ENCODE measurements at places on chromosomes 5 and 9.

DNA sequence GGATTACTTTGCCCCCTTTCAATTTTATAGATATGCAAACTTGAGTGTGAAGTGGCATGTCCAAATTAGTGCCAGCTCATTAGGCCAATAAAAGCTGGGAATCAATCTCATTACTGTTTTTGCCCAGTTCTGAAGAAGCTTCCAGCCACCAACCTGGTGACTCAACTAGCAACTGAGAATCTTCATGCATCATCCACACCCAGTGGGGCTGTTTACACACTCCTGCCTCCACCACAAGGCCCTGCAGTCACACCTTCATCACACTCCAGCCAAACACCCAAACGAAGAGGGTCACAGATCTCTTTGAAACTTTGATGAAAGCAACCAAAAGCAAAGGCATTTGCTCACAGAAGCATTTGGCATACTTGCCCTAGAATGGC, 41.3 kb upstream of the S1PR3 start:
- DNase-seq, result no peak

GRCh38 chr5:80008995-80009765, 18.1 kb upstream of the MTX3 start:
- DNase-seq, result peak; percentile 32

GRCh38 chr9:134627417-134628353, 13.9 kb upstream of the COL5A1 start:
- DNase-seq, result no peak

GRCh38 chr9:135254176-135255032, 166.9 kb downstream of the OLFM1 start:
- no peak for DNase-seq

GRCh38 chr9:89878687-89879086, 273.9 kb downstream of the GADD45G start:
- no peak for DNase-seq

DNA sequence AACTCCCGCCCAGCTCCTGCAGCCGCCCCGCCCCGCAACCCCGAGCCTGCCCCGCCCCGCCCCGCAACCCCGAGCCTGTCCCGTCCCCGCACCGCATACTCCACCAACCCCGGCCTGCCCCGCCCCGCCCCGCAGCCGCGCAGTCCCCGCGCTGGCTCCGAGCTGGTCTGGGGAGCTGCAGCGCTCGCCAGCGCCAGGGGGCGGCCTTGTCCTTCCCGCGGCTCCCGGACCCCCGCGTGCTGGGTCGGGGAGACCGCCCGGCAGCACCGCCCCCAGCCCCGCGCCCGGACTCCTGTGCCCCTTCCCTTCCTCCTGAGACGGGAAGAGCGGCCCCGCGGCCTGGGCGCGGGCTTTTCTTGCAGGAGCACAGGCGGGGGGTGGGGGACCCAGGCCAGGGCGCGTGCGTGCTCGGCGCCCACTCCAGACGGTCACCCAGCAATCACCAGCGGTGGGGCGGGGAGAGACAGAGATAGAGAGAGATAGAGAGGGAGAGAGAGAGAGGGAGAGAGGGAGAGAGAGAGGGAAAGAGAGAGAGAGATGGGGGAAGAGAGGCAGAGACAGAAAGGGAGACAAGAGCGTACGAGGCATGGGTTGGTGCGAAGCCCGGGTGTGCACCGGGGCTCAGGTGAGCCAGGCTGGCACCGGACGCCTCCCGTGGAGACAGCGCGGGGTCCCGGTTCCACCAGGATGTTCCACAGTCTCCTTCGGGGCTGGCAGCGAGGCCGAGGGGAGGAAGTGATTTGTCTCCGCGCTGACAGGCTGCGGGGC, 14.7 kb upstream of the TMEM250 start:
- DNase-seq, result no peak

DNA sequence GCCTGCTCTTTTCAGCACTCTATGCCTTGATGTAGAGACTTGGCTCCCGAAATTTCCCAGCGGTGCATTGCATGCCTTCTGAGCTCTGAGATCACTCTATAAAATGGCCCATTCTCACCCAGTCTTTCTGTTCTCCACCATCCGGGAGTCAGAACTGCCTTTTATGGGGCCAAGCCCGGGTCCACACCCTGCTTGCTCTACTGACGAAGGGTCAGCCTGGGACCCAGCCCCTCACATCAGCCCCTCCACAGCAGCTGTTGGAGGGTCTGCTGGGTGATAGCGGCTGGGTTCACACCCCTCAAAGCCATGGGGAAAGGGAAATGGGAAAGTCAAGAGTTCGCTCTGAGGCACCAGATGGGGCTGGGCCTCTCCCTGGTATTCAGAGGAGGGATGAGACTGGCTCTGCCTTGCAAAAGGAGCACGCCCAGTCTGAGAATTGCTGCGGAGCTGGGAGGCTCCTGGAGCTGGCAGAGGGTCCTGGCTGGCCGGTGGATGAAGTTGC, 66.0 kb upstream of the ORM1 start:
- no peak for DNase-seq

DNA sequence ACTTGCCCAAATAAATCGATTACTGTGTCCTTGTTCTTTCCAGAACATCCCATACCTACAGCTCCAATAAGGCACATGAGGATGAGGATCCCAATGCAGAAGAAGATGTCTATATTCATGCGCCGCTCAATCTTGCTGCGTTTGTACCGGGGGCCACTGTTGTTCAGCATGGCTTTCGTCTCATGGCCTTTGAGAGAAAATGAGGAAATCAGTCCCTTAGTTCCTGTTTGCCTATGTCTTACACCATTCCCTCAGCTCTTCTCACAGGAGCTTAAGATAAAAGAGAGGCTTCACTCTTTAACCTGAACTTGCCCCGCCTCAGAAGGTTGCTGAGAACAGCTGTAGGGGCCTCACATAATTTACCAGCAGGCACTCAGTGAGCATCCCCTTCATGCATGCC, 211.6 kb downstream of the ATP10B start:
- DNase-seq, result no peak

DNA sequence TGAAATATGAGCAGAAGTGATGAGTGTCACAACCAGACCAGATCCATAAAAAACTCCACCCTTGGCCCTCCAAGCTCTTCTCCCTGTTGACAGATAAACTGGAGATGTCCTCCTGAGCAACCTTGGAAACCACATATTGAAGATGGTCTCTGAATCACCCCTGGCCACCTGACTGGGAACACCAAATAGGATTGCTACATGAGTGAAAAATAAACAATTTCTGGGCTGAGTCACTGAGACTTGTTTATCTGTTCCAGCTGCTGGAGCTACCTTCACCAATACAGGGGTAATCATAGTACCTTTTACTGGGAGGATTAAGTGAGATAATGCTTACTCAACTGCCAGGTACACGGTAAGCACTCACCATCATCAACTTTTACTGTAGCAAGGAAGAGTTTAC, 53.3 kb downstream of the PCA3 start:
- DNase-seq, result no peak

DNA sequence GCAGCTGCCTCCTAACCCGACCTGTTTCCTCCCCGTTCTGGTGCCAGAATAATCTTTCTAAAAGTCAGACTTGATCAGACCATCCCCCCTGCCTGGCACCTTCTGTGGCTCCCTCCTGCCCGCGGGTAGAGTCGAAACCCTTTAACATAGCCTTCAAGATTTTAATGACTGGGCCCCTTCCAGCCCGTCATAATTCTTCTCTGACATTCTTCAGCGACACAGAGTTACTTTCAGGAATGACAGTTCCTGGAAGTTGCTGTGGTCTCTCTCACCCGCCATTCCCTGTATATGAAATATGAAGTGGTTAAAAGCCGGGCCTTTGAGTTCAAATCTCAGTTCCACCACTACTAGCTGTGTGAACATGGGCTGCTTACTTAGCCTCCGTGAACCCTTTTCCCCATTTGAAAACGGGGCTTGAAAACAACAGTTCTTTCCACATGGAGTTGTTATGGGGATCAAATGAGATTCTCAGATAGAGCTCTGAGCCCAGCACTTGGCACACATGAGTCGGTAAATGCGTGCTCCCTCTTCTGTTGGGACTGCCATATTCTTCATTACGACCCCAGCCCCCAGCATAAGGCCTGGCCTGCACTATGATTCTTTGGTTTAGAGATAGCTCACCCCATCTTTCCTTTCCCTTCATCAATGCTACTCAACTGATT, 737 bp downstream of the NANS start:
- DNase-seq, result no peak

- DNase-seq, result no peak
Measured at GRCh38 chr5:73971326-73971725, 345.3 kb downstream of the ARHGEF28 start.

DNA sequence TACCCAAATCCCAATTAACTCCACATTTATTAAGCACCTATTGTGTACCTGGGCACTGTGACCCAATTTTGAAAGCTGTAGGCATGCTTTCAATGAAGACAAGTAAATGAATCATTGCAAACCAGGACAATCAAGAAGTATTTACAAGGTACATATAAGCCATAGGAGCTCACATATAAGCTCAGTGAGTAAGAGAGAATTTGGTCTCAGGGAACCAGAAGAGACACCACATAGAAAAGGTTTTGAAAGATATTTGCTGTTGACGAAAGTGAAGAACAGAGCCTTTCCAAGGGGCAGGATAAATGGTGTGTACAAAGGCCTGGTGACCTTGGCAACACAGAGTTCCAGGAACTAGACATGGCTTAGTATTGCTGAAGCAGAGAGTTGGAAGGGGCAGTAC, 187.6 kb downstream of the CD180 start:
- no peak for DNase-seq

DNA sequence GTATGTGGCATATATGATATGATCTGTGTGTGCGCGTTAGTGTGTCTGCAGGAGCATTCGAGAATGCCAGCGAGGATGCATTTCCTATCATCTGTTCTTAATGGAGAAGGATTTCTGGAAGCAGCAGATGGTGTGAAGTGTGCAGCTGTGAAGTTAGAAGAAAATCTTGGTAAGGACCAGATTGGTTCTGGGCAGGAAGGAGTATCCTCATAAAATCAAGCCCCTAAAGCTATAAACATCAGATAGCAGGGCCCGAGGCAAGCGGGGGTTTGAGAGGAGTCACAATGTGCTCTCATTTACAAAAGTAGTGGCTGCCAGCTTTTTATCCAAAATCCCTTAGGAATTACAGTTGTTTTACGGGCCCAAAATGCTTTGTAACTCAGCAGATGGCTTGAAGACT, 40.0 kb downstream of the DAPK1 start:
- DNase-seq, result no peak

DNA sequence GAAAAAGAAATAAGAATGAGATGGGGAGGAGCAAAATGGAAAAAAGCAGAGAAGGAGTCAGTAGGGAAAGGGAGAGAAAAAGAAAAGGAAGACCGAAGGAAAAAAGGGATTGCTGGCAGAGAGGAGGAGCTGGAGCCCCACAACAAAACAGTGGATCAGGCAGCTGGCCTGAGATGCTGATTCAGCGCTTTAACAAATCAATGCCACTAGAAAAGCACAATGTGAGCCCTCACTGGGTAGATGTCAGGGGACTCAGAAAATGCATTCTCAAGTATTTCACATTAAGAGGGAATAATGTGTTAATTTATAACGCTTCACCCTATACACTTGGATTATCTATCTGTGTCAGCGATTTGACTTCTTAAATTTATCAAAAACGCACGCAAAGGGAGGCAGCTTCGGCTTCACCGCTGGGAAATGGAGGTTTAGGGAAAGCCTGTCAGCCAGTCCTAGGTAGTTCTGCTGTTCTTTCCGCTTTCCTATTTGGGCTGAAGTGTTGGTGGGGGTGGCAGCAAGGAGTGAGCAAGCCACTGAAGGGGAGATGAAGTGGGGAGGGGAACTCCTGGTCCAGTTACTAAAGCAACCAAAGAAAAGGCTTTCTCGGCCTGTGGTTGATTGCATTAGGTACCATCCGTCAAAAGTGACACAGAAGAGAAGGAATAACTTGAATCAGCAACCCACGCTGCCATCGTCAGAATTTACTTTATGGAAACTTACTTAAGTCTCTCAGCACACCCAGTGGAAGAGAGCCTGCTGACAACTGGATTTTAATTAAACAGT, 161.6 kb downstream of the BNC2 start:
- no peak for DNase-seq

GRCh38 chr5:84634256-84634655, 249.6 kb upstream of the EDIL3 start:
- DNase-seq, result peak; percentile 17

DNA sequence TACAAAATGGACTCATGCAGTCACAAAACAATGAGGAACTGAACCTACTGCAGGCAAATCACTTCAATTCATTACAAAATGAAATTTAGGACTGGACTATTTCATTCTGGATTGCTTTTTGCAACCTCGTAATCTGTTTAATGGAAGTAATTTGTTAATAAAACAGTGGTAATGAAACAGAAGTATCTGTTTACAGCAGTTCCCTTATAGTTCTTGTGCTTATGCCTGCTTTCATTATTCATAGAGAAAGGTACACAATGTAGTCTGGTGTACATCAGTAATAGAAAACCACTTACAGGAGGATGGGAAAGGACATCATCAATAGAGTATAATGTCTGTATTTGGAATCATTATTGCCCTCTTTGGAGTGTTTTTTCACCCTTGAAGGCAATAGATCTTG, 389.2 kb upstream of the NUDT12 start:
- no peak for DNase-seq

- DNase-seq, result no peak
Measured at GRCh38 chr5:16740066-16740810, 123.4 kb upstream of the RETREG1 start.

- no peak for DNase-seq
Measured at GRCh38 chr5:58708456-58708855, 125.6 kb downstream of the RAB3C start.

DNA sequence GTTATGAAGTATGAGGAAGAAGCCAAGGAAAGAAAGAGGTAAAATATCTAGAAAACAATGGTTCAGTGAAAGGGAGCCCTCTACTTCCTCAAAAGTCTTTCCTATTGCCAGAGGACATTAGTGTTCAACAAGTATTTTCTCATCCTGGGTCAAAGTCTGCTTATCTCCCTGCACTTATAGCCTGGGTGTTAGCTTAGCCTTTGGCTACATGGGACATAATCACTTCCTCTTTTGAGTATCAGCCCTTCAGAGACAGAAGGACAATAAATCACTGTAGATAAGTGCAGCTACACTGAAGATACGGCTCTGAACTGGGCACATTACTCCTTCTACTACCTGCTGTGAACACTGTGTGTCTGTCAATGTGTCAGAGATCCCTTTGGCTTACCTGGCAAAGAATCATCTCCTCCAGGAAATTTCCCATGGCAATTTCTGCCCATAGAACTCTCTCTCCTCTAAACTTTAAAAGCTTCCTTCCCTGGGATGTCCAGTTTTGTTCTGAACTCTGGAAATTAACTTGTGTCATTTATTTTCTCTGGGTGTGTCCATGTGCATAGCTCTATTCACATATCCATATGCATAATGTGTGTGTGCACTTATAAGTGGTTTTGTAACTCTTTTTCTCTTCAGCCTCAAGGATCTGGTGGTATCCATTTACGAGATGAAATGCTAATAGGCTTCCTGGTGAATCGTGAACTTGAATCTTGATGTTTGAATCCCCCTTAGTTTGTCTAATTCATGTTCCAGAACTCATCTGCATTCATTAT, 30.0 kb upstream of the RECK start:
- no peak for DNase-seq

DNA sequence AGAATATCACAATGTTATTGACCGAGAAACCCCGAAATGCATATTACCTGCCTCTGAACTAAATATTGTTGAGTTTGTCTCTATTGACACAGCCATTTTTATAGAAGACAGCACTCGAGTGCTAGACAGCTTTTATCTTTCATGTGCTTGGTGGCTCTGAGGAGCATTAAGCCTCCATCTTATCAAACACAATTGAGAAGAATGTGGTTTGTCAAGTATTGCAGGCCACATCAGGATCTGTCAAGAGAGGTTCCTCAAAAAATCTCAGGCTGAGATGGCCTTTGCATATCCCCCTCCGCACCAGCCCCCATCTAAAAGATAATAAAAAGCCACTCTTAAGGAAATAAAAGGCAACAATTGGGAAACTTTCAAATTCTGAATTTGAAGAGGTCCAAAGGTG, 284.8 kb downstream of the DENND1A start:
- no peak for DNase-seq

- DNase-seq, result no peak
Measured at GRCh38 chr5:2291146-2291840, 408.6 kb upstream of the IRX4 start.

Measured in retinal pigment epithelial cell (primary cell).